ENCODE measurements at places on chromosomes 7 and 10.
A peak's percentile ranks its signal among the peaks of the same experiment; 100 is the strongest.

GRCh38 chr7:80883154-80884025, 35.5 kb downstream of the SEMA3C start:
- peak; percentile 87 for DNase-seq

GRCh38 chr10:52056291-52056690, 257.8 kb upstream of the DKK1 start:
- no peak for DNase-seq

DNA sequence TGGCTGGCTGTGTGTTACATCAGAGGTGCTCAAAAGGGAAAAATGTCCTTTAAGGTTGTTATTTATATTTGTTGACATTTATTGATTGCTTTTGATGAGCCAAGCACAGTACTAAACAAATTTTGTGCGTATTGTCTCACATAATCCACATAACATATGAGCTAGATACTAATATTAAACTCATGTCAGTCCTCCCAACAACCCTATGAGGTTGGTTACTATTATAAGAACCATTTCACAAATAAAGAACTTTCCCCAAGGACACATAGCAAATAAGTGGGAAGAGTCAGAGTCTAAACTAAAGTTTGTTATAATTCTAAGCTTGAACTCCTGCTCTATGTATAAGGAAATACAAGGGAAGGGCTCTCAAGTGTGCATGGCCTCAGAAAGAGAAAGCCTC, 35.6 kb upstream of the OTUD1 start:
- DNase-seq = no peak

DNA sequence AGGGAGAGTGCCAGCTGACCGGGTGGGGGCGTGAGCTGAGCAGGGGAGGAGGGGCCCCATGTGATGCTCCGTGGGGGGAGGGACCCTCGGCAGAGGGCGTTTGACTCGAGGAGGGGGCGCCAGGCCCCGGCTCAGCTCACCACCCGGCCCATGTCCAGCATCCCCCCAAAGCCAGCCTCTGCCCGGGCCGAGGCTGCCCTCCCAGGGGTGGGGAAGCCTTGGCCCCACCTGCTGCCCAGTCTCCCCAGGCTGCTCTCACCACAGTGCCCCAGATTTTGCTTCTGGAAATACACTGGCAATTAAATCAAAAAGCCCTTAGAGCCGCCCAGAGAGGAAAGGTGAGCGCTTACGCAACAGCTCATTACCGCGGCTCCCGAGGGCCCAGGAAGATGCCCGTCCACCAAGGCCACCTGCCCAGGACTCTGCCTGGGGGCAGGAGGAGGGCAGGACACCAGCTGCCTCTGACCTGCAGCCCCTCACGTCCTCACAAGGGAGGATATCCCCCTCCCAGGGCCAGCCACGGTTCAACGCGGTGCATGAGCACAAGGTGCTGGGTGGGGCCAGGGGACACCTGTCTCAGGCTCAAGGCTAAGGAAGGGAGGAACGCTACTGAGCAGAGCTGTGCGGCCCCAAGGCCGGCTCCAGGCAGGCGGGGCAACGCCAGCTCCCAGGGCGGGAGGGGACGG, 70.0 kb upstream of the INPP5A start:
- no peak for DNase-seq

GRCh38 chr10:32149252-32149955, 93.2 kb upstream of the KIF5B start:
- DNase-seq = peak; percentile 92

DNA sequence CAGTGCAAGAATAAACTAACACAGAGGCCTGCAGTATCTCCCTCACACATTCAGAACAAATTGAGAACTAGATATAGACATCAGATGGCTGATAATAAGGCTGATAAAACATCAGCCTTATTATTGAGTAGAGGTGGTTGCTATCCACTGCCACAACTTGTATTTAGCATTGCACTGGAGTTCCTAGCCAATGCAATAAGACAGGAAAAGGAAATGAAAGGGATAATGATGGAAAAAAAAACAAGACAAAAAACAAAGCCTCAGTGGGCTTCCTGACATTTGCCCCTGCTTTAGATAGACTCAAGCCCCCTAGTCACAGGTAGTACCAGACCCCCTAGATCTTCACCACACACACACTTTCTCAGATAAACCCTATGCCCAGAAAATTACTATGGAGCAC, 33.2 kb upstream of the ELN start:
- no peak for DNase-seq

Measured in astrocyte of the cerebellum (primary cell).